ENCODE measurements at places on chromosomes 7 and 10.

- peak; percentile 4 for DNase-seq
Observed at GRCh38 chr7:76997381-76998284, 34.5 kb downstream of the SPDYE17 start.

GRCh38 chr10:122466951-122467381 lies 5.6 kb downstream of the HTRA1 start:
- DNase-seq: no peak

GRCh38 chr10:79252971-79253370 lies 94.3 kb upstream of the PPIF start:
- DNase-seq: no peak

- no peak for DNase-seq
Observed at GRCh38 chr7:126637538-126637937, 615.2 kb downstream of the GRM8 start.

GRCh38 chr10:49568235-49568634 lies 29.3 kb upstream of the ERCC6 start:
- DNase-seq: peak; percentile 94

DNA sequence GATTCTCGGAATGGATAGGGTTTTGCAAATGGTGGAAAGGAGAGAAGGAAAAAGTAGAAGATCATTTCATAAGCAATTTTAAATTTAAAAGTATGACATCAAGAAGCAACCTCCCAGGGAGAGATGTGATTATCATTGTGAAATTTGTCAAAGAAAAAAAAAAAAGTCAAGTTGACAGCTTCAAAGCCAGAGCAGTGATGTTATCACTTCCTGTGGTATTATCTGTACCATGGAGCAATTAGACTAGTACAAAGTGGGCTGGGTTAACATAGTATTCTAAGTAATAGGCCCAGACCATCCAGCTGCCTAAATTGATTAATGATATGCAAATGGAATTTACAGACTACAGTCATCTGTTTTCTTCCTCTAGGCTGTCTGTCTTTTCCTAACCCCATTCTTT lies 84.0 kb upstream of the NPY start:
- peak; percentile 6 for DNase-seq

DNA sequence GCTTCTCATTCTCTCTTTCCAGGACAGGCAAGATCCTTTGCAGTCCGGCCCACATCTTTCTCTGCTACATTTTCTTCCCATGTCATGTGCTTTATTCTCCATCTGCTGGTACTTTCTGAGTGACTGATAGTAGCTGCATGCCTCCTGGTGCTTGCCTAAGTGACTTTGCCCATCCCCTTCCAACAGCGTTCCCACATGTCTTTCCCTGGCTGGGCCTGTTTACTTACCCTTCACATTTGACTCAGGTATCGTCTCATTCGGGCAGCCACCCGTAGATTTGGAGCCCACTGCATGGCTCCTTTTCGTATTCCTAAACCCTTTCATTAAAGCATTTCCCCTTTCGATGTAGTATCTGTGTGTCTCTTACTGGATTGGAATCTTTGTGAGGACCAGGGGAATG lies 24.6 kb downstream of the TYW1 start:
- no peak for DNase-seq

GRCh38 chr7:101578552-101578951 lies 50.5 kb downstream of the MYL10 start:
- no peak for DNase-seq

DNA sequence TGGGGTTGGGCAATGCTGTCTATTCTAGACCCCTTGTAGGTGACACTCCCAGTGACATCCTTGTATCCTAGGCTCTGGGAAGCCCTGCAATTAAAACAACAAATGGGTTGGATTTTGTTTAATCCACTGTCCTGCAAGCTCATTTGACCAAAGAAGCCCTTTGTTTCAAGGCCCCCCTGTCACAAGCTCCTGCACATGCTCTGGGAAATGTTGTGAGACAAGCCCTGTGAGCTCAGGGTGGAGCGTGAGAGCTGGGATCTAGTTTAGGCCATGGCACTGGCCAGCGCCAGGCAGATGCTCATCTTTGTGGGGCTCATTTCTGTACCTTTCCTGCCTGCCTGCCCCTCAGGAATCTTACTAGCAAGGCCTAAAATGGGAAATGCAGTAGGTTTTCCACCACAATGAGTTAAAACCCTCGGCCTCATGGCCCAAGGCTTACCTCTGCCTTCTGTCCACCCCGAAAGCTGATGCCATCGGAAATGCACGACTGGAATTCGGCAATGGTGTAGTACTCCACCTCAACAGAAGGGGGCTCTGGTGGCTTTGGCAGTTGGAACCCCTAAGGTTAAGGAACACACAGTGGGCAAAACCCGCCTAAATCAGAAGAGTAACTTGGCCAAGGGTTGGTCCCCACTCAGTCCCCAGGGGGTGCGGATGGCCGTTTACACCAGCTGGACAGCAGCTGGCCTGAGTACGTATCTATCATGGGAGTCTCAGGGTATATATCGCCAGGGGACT lies 112.0 kb downstream of the NEURL1 start:
- peak; percentile 60 for DNase-seq

DNA sequence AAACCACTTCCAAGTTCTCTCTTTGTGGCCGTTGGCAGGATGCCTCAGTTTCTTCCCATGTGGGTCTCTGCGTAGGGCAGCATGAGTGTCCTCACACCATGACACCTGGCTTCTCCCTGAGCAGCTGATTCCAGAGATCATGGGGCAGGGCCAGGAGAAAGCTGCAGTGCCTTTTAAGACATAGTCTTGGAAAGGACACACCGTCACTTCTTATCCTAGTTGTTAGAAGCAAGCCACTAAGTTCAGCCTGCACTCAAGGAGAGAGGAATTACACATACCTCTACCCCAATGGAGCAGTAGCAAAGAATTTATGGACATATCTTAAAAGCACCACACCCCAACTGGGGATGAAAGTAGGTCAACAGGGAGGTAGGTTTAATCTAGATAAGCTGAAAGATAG lies 16.4 kb downstream of the NODAL start:
- no peak for DNase-seq

DNA sequence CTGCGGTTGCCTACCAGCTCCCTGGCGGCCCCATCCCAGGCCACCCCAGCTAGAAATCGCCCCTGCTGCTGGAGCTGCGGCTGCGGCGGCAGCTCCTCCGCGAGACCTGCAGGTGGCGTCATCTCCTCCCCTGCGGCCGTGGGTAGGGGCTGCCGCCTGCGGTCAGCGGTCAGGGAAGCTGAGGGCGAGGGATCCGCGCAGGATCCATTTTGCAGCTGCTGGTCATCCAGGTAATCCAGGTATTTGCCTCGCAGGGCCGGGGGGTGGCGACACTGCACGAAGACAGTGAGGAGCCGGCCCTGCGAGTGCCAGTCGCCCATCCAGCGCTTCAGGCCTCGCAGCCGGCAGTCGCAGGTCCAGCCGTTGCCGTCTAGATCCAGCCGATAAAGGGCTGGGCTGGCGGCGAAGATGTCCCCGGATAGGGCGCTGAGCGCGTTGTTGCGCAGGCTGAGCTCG lies 1.5 kb downstream of the TRIL start:
- peak; percentile 32 for DNase-seq

- DNase-seq: peak; percentile 28
Observed at GRCh38 chr7:76260171-76260703, 42.2 kb upstream of the HSPB1 start.

- no peak for DNase-seq
Observed at GRCh38 chr7:112089551-112089950, 116.6 kb downstream of the DOCK4 start.

DNA sequence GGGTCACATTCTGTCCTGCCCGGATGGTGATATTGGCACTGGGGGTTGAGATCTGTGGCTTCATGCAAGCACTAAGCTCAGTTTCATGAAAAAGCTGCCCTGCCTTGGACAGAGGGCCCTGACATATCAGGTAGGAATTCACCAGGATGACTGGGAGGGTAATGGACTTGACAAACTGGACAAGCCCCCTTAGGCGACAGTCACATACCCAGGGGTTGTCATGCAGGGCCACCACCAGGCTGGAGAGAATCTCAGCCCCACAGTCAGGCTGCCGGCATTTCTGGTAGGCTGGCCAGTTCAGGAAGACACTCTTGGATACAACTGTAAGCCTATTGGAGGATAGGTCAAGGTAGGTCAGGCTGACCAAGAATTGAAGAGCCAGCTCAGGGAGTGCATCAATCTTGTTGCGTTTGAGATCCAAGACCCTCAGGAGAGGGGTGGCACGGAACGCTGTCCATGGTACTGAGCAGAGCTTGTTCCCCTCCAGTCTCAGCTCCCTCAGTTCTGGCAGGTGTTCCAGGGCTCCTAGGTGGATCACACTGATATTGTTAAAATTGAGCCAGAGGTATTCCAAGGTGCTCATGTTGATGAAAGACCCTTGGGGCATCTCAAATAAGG lies 824 bp downstream of the LRIT2 start:
- DNase-seq: no peak

- peak; percentile 50 for DNase-seq
Observed at GRCh38 chr10:91887272-91888076, 21.8 kb downstream of the FGFBP3 start.

DNA sequence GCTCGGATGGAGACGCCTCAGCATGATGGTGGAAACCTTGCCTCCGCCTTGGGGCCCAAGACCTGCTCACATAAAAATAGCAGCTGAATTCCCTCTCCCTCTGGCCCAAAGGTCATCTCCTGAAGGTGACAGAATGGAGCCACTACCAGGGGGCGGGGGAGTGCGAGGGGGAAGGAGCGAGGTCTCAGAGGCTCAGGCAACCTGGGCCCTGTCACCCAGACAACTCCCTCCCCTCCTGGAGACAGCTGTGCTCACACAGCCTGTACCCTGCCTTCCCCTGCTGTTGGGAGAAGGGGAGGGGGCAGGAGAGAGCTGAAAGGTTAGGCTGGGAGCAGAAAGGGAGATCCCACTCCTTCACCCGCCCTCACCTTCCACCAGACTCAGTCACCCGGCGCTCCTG lies 173.0 kb upstream of the RHEB start:
- no peak for DNase-seq

- peak; percentile 87 for DNase-seq
Observed at GRCh38 chr7:18829858-18830285, 287.6 kb downstream of the TWIST1 start.

DNA sequence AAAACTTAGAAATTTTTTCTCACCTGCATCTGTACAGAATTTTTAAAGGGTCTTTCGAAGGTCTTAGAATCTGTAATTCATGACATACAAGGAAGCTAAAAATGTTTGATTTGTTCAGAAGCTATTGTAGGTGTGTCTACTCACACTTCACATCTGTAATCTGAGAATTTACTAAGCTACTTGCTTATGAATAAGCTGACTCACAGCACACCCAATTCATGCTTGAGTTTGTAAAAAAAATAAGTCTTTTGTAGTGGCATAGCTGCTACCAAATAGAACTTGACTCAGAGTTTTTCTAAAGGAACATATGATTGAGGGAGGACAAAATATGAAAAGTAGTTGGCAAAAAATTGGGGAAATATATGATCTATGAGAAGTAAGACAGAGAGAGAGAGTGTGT lies 12.7 kb upstream of the AGR2 start:
- DNase-seq: peak; percentile 86

GRCh38 chr7:91311839-91312238 lies 47.6 kb downstream of the FZD1 start:
- no peak for DNase-seq

GRCh38 chr10:106618646-106619045 lies 545.9 kb downstream of the SORCS1 start:
- no peak for DNase-seq

DNA sequence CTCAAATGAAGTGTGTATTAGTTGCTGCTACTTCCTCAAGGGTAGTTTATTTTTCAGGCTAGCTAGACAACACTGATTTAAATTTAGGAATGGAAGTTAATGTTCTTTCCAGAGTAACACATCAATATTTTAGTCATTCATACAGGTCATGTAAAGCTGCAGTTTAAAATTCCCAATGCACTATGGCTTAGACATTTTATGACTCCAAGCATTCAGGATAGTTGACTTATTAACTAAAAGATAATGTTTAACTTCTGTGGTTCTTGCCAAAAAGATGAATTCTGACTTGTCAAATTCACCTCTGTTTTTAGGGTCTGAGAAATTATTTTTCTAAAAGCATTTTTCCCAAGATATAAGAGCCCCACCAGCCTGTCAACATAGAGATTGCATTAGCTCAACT lies 131.9 kb downstream of the TFPI2 start:
- DNase-seq: no peak

DNA sequence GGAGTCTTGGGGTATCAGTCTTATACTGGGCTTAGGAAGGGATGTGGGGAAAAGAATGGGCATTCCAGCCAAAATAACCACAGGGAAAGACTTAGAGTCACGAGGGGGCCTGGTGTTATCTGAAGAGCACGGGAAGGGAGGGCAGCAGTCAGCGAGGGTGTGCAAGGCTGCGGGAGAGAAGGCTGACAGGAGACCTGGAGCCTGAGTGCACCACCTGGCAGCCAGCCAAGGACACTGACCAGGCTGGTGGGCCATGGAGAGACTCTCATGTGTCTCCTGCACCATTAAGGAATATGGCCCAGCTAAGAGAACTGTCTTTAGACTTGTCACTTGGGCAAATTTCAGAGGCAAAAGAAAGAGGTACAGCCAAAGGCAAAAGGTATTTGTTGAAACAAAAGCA lies 69.6 kb downstream of the PKD1L1 start:
- no peak for DNase-seq

GRCh38 chr7:116426428-116427156 lies 72.9 kb upstream of the CAV2 start:
- peak; percentile 90 for DNase-seq

DNA sequence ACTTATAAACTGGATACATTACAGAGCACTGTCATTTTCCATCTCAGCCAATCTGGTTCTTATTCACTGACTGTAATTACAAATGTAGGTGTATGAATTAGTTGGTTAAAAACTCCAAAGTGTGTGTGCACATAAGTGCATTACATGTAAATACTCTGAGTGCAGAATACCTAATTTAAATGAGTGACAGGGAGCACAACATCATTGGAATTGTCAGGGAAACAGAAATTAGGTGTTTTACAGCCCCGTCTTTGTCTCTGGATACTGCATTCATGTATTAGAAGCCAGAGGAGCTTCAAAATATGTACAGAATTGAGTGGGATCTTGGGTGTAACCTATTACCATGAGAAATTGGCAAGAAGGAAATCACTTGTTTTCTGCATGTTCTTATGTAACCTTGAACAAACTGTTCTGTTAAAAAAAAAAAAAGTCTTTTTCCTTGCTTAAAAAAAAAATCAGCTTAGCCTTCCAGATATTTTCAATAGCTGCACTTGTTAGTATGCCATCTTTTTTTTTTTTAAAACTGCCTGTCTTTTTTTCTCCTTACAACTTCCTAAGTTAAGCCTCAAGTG lies 31.1 kb downstream of the CELF2 start:
- no peak for DNase-seq

DNA sequence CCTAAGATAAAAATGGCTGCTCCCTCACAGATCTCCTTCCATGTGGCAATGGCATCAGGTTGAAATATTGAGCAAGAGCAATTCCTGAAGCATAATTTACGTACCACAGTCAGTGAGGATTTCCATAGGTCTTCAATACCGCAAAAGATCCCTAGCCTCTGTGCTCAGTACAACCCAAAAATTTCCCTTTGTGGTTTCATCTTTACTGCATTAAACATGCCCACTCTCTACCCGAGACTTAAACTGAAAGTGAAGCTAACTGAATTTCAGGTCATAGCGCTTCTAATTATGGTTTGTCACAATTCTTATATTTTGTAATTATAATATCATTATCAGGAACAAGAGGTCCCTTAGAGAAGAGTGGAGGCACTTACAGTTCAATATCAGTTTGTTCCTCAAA lies 1071.1 kb downstream of the XPNPEP1 start:
- no peak for DNase-seq
